ENCODE measurements at places on chromosomes 12 and 14.

DNA sequence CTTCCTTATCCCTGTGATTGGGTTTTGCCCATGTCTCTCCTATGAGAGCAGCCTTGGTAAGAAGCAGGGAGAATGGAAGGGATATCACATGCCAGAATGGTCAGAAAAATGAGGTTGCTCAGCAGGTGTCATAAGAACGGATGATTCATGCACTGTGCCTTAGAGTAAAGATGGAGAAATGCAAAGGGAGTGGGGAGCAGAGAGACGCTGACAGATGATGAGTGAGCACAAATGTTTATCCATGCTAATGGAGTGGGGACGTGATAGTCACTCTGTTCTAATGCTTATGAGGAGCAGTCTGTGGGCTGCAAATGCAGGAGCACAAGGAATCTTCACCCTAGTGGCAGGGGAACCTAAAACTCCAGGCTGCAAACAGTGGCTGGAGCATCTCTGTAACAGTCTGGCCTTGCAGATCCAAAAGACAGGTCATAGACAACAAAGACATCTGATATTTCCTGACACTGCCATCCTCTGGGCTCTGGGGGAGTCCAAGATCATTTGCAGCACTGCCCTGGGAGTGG is 243.2 kb downstream of the CACNA1C start:
- no peak overlapping the region for H3K4me3 ChIP-seq
- no peaks in the 10 kb centered on the region for H3K36me3 ChIP-seq
- no peaks in the 10 kb centered on the region for H3K27me3 ChIP-seq
- H3K4me1 ChIP-seq, result peaks cover 7% of the 10 kb centered on the region
- peak; percentile 49 for DNase-seq

DNA sequence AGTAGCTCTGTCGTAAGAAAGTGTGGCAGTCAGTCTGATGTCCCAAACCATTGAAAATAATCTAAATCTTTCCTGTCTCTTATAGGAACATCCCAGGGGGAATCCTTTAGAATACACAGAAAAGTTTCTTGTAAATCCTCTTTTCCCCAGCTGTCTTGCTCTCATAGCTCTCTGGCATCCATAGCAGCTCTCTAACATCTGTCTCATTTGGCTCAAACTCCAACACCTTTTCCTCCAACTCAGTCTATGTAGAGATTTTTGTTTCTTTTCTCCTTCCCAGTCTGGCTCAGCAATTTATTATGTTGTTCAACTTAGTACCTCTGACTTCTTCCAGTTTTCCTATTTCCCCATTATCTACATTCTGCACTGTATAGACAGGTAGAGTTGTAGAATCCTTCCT is 84.4 kb upstream of the NEDD1 start:
- H3K4me1 ChIP-seq, result no peaks in the 10 kb centered on the region
- H3K27ac ChIP-seq, result no peak overlapping the region
- no peaks in the 10 kb centered on the region for H3K36me3 ChIP-seq

GRCh38 chr12:124299628-124300388 is 4.9 kb downstream of the RFLNA start:
- H3K4me3 ChIP-seq, result no peak overlapping the region
- H3K4me1 ChIP-seq, result peaks cover 18% of the 10 kb centered on the region
- no peaks in the 10 kb centered on the region for H3K27me3 ChIP-seq
- DNase-seq, result no peak

GRCh38 chr14:65502676-65503124 is 90.2 kb downstream of the FUT8 start:
- peaks cover 7% of the 10 kb centered on the region for H3K4me1 ChIP-seq
- DNase-seq, result no peak
- no peak overlapping the region for H3K4me3 ChIP-seq
- H3K36me3 ChIP-seq, result no peaks in the 10 kb centered on the region

GRCh38 chr14:99072956-99073355 is 199.0 kb downstream of the BCL11B start:
- no peaks in the 10 kb centered on the region for H3K36me3 ChIP-seq
- no peak overlapping the region for H3K4me3 ChIP-seq
- no peaks in the 10 kb centered on the region for H3K27me3 ChIP-seq

DNA sequence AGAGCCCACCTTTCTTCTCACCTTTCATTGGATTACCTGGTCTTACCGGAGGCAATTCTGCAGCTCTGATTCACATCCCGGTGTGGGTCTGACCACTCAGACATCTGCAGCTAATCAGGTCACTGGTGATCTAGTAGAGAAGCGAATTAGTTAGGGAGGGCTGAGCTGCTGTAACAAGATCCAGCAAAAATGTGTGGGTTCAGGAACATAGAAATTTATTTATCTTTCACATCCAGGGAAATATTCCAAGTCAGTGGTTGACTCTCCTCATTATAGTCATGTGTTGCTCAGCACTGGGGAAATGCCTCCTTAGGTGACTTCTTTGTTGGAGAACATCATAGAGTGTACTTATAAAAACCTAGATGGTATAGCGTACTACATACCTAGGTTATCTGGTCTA is 218.7 kb upstream of the PELI2 start:
- H3K27ac ChIP-seq, result no peak overlapping the region
- no peaks in the 10 kb centered on the region for H3K4me1 ChIP-seq
- H3K27me3 ChIP-seq, result no peaks in the 10 kb centered on the region
- H3K4me3 ChIP-seq, result no peak overlapping the region
- H3K36me3 ChIP-seq, result no peaks in the 10 kb centered on the region

GRCh38 chr14:105255021-105255507 is 6.7 kb downstream of the BTBD6 start:
- no peaks in the 10 kb centered on the region for H3K27me3 ChIP-seq
- H3K36me3 ChIP-seq, result peaks cover 12% of the 10 kb centered on the region
- no peaks in the 10 kb centered on the region for H3K4me1 ChIP-seq
- H3K4me3 ChIP-seq, result no peak overlapping the region

DNA sequence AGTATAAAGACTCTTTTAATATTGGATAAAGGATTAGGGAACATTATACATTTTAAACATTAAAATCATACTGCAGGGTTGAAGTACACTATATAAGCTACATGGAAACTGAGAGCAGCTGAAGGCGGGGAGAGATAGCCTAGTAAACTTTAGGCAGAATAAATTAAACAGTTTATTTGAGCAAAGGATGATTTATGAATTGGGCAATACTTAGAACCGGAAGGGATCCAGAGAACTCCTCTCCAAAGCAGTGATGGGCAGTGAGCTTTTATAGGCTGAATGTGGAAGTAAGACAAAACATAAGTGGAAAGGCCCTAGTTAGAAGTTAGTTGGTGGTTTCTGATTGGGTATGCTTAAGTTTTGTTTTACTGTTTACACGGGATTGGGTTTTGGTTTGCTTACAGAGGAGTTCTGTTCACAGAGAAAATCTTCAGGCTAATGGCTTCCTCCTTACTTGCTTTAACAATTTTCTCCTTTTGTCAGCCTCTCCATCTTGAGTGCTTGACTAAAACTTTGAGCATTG is 18.9 kb downstream of the LEMD3 start:
- no peak overlapping the region for H3K4me3 ChIP-seq
- H3K4me1 ChIP-seq, result peaks cover 3% of the 10 kb centered on the region
- H3K27me3 ChIP-seq, result no peaks in the 10 kb centered on the region
- H3K36me3 ChIP-seq, result no peaks in the 10 kb centered on the region
- no peak overlapping the region for H3K27ac ChIP-seq

DNA sequence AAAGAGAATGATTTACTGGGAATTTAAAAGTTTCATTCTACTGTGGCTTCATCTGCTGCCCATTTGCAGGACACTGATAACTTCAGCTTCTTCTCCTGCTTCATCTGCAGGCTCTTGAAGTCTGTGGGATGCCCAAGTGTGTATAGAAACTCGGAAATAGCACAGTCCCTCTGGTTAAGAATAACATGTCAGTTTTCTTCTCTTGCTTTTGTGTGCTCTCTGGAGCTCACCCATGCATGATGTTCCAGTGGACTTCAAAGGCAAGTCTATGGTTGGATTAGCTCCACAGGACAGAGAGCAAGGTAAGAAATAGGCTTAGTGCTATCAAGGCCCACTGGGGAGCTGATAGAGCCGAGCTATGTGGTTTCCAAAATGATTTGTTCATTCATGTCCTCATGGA is 13.7 kb downstream of the RMST start:
- DNase-seq, result no peak
- no peaks in the 10 kb centered on the region for H3K27me3 ChIP-seq
- H3K27ac ChIP-seq, result no peak overlapping the region
- H3K4me3 ChIP-seq, result no peak overlapping the region
- no peaks in the 10 kb centered on the region for H3K36me3 ChIP-seq

GRCh38 chr12:119153477-119154434 is 25.0 kb upstream of the HSPB8 start:
- peak; percentile 85 for DNase-seq
- no peak overlapping the region for H3K27ac ChIP-seq
- peak overlapping the region; percentile 44 for H3K4me3 ChIP-seq
- H3K4me1 ChIP-seq, result peaks cover 11% of the 10 kb centered on the region

DNA sequence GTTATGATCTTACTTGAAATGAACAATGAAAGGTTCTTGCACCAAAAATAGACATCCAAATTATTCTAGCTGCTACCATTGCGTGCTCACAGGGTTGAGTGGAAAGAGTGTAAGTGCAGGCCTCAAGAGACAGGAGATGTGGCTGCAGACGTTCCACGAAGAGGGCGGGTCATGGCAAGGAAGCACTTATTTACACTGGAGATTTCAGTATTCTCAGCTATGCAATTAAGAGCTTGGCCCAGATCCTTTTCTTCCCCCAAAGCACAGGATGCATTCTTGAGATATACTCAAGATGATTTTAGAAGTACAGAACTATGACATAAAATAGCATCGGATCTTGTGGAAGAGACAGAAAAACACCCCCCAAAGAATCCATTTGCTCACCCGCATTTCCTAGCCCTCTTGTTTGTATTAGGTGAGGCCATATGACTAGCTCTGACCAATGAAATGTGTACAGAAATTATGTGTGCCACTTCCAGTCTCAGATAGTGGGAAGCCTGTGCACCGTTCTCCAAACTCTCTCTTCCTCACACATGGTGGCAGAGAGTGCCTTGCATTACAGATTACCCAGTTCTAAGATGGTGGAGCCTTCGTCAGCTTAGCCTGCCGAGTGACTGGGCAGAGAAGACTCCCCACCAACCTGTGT is 261.4 kb downstream of the TTC8 start:
- H3K36me3 ChIP-seq, result no peaks in the 10 kb centered on the region
- peaks cover 9% of the 10 kb centered on the region for H3K4me1 ChIP-seq
- peak overlapping the region; percentile 41 for H3K27ac ChIP-seq
- DNase-seq, result no peak
- H3K4me3 ChIP-seq, result peak overlapping the region; percentile 12

DNA sequence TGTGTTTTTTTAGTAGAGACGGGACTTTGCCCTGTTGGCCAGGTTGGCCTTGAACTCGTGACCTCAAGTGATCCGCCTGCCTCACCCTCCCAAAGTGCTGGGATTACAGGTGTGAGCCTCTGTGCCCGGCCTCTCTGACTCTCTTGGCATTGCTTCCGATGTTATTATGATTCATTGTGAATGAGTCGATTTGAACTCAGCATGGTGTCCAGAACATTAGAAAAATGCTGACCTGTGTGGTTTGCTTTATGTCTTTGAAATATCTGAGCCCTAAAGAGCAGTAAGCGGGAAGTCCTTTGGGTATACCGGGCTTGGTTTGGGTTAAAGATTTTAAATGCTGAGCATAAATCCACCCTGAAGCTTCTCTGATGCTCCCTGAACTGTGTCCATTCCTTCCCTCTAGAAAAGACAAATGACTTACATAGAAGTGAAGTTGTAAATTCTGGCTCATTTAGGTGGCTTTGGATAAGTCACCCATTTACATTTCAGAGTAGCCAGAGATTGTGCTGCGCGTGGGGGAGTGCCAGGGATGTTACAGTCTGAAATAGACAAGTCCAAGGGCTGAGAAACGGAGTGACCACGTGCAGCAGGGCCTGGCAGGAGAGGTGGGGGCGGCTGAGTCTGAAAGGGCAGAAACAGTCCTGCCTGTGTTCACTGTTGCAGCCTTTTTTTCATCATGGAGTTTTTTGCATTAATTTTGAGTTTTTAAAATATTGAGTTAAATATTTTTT is 39.6 kb downstream of the SLC15A4 start:
- H3K27me3 ChIP-seq, result no peaks in the 10 kb centered on the region
- H3K27ac ChIP-seq, result no peak overlapping the region
- no peaks in the 10 kb centered on the region for H3K4me1 ChIP-seq
- DNase-seq, result no peak
- no peaks in the 10 kb centered on the region for H3K36me3 ChIP-seq
- H3K4me3 ChIP-seq, result no peak overlapping the region

GRCh38 chr12:45327823-45328383 is 112.0 kb downstream of the ANO6 start:
- H3K4me3 ChIP-seq, result no peak overlapping the region
- no peaks in the 10 kb centered on the region for H3K27me3 ChIP-seq
- H3K36me3 ChIP-seq, result no peaks in the 10 kb centered on the region
- no peak for DNase-seq
- peaks cover 31% of the 10 kb centered on the region for H3K4me1 ChIP-seq
- peak overlapping the region; percentile 2 for H3K27ac ChIP-seq

DNA sequence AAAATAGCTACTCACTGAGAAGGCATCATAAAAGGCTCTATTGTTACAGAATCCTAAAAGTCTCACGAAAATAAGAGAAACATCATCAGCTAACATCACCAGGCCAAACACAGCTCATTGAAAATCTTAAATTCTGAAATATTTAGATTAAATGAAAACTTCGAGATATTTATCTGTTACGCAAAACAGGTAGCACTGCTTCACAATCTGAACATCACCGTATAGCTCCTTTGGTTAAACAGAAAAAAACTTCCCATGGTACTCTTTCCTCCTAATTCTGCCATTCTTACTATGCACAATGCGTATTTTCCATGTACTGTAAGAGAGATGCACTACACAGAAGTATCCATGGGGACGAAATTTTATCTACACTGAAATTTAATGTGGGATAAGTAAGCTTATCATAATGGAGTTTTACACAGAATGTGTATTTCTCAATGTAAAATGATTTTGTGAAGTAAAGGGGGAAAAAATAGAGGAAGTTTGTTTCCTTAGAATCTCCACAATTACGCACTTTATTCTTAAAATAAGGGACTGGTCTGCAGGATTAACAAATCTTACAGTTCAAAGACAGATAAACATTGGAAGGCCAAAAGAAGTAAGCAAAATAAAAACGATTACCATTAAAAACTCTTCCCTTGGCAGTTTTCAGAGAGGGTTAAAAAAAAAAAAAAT is 1.9 kb downstream of the SGPP1 start:
- no peaks in the 10 kb centered on the region for H3K27me3 ChIP-seq
- no peak overlapping the region for H3K27ac ChIP-seq
- H3K4me3 ChIP-seq, result peak overlapping the region; percentile 96
- peaks cover 13% of the 10 kb centered on the region for H3K4me1 ChIP-seq
- no peak for DNase-seq

GRCh38 chr14:76081642-76082041 is 70.1 kb upstream of the GPATCH2L start:
- H3K27ac ChIP-seq, result no peak overlapping the region
- no peak for DNase-seq
- peaks cover 2% of the 10 kb centered on the region for H3K36me3 ChIP-seq
- no peaks in the 10 kb centered on the region for H3K4me1 ChIP-seq

DNA sequence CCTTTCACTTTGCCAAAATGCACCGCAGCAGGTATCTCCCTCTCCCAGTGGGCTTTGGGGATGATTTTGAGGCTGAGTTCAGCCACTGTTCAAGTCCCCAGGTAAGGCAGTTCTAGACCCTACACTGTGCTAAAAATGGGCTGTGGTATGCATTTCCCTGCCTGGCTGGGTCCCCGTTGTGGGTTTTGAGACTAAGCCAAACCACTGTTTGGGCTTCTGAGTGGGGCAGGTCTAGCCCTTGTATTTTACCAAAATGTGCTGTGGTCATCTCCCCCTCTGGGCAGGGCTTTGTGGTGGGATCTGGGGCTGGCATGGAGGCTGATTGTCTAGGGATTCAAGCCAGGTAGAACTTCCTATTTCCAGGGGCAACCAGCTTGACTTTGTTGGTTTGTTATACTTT is 13.6 kb upstream of the OR4Q3 start:
- no peaks in the 10 kb centered on the region for H3K27me3 ChIP-seq
- H3K4me1 ChIP-seq, result no peaks in the 10 kb centered on the region
- H3K27ac ChIP-seq, result no peak overlapping the region
- no peak for DNase-seq

Measured in ascending aorta (tissue), 2 donors.